ENCODE measurements at places on chromosomes 5 and 9.

DNA sequence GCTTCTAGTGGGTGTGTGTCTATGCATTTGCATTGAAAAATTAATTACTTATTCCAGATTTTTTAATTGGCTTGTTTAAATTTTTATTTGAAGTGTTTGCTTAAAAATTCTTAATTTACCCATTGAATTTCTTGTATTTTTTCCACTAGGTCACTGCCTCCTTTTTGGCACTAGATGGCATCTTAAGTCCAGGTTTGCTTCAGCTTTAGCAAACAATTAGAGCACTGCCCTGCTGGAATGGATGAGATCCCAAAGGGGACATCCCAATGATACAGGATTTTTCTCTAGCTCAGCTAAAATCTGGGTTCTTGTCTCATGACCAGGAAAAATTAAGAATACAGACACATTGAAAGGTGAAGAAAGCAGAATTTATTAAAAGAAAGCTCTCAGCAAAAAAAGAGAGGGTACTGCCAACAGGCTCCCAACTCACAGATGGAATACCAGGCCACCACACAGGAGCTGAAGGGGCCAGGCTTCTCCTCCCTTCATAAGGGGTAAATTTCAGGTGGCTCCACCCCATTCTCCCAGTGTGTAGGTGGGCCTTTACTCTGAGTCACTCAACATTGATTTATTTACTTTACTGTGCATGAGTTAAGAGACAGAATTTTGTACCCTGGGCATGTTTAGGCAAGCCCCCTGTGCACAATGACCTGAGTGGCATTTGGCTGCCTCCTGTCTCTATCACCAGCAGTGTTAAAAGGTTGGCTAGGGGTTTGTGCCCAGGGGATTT, 532.4 kb downstream of the ANXA1 start:
- DNase-seq = no peak

DNA sequence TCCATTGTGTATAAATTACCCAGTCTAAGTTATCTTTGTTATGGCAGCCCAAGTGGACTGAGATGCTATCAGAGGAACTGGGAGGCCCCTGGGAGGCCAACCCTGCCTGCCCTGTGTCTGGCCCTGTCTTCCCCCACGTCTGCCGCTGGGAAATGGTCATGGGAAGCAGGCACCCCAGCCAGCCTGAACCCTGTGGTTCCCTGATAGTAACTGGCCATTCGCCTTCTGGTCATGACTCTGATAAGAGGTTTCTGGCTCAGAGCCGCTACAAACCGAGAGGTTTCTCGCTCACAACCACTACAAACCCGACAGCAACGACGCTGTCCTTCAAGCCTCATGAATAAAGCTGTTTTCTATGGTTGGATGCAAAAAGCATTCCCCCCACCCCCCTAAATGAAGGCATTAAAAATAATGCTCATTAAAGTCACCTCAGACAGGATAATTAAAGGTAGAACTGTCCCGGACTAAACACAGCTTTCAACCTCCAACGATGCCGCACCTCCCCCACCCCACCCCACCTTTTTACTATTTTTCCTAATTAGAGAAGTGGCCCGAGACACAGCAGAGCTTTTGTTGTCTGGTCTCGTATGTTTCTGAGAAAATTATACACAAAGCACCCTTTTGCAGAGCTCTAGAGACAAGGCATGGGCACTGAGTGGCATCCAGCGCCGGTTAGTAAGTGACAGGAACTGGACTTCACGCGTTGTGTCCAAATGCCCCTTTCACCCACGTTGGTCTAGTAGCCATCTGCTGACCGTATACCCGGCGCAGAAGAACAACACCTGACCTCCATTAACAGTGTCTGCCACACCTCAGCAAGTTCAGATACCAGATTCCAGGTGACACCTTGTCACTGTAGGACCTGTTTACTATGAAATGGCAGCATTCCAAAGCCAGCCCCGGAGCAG, 140.8 kb downstream of the COL23A1 start:
- no peak for DNase-seq

DNA sequence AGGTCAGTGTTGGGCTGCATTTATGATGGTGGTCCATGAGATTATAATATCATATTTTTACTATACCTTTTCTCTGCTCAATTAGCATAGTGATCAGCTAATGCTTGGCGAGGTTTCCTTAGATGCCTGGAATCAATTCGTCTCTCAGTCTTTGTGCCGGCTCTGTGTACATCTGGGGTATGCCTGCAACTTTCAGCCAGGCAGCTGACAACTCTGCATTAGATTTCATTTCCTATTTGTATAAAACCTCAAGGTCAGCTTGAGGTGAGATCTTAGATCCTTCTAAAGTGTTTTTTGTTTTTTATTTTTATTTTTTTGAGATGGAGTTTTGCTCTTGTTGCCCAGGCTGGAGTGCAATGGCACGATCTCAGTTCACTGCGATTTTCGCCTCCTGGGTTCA, 86.8 kb downstream of the MELK start:
- DNase-seq = no peak

DNA sequence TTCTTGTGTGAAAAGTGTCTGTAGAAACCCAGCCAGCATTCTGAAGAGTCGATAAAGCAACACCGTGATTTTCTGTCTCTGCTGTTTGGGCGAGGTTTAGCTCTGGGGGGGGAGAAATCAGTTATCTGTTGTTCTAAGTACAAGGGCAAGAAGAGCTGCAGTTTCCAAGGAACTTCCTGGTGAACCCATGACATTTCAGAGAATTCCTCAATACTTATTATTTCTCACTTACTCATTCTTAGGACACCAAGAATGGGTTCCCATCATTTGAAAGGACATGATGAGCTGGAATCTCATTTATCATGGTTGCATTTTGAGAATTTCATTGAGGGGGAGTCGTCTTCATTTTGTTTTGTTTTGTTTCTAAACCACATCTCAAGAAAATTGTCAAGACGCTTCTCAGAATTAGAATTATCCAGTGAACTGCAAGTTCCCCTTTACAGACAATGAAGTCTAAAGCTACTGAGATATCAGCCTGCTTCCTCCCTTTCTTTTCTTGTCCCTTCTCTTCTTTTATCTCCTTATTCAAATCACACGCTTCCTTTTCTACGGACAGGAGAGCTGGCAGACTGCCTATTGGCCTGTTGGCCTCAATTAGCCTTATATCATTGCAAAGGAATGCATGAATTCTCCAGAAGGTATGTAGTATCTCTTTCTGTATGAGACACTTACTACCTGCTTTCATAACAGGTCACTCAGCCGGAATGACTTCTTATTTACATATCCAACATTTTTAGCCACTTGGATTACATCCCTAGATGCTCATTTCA, 53.7 kb downstream of the ZNF462 start:
- no peak for DNase-seq

DNA sequence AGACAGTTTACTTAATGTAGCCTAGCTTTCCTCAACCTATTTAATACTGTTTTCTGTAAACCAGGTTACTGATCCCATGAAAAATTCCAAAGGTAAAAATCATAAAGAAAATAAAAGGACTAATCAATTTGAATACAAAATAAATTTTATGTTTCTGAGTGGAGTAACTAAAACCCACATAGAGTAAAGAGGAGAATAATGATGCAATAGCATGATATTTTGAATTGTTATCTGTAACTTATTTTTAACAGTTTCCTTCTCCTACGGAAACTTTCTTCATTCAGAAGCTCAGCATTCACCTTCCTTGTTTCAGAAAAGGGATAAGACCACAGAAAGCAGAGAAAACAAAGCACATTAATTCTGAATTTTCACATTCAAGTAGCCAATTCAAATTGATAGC, 320.6 kb upstream of the NUDT12 start:
- no peak for DNase-seq

DNA sequence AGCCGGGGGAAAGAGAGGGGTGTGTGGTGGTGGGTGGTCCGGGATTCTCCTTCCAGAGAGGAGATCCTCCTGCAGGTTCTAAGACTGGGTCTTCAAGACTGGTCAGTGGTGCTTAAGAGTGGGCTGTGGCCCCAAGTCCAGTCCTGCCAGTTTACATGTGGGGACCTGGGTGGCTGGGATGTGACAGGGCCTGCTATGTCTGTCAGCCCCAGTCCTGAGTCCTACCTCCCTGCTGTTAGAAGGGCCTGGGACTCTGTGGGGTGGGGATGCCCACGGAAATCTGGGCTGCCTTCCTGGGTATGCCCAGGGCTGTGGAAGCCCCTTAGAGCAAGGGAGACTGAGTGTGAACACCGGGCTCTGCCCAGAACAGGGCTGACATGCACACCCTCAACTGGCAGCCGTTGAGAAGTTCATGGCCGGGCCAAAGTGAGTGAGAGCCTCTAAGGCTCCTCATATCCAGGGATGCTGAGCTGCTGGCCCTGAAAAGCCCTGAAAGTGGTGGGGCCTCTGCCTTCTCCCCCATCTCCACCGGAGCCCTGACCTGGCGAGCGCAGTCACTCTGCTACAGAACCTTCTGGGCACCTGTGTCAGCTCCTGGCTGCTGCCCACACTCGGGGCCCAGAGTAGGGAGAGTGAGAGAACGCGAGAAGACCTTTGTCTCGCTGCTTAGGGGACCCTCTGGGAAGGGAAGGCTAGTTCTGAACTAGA, 1.7 kb downstream of the PHF2 start:
- DNase-seq = no peak

Measured in stimulated activated CD4-positive, alpha-beta T cell treated with anti-CD3 and anti-CD28 coated beads, Interleukin-1b, Interleukin-23, amount 100 ng/mL, for 24 hours (primary cell).